ENCODE measurements at places on chromosomes 4 and X.
A peak's percentile ranks its signal among the peaks of the same experiment; 100 is the strongest.

- no peak for DNase-seq
Observed at GRCh38 chr4:88159229-88159725, 838 bp upstream of the ABCG2 start.

- no peak for DNase-seq
Observed at GRCh38 chr4:26871611-26872010, 11.0 kb downstream of the STIM2 start.

DNA sequence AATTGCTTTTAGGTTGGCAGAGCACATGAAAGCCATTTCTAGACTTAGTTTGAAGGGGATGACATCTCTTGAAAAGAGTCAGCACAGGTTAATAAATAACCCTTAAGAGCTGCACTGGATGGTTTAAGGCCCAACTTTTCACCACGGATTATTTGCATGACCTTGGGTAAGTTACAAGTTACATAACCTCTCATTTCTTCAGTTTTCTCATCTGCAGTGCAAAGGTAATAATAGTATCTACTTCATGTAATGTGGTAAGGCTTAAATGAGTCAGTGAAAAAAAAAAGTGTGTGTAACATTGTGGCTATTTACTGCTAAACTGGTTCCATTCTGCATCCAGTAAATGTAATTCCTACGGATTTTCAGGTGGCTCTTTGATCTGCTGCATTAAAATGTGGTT is 715.8 kb downstream of the CCSER1 start:
- DNase-seq: no peak

DNA sequence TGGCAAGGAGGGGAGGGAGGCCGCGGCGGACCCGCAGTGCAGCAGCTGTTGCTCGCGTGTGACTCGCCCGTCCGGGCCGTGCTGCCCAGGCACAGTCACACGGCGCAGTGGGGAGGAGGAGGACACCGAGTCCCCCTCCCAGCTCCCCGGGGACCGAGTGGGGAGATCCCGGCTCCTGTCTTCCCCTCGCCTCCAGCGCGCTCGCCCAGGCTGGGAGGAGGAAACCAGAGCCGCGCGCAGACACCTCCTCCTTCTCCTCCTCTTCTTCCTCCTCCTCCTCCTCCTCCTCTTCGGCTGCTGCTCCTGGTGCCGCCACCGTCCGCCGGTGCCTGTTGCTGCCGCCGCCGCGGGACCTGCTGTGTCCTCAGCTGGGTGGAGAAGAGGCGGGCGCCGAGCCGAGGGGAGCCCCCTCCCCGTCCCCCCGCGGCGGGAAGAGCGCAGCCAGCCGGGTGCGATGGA is at the start of gene TBC1D1:
TSS of gene TBC1D1 (plus strand) at position 284 of the 459 bp plus-strand sequence. CDS start 11,012 bp downstream, outside the sequence.
- peak; percentile 63 for DNase-seq

GRCh38 chr4:173827707-173828106 is 297.7 kb upstream of the HAND2 start:
- DNase-seq: no peak

GRCh38 chr4:52643785-52644244 is 15.3 kb downstream of the USP46 start:
- no peak for DNase-seq

DNA sequence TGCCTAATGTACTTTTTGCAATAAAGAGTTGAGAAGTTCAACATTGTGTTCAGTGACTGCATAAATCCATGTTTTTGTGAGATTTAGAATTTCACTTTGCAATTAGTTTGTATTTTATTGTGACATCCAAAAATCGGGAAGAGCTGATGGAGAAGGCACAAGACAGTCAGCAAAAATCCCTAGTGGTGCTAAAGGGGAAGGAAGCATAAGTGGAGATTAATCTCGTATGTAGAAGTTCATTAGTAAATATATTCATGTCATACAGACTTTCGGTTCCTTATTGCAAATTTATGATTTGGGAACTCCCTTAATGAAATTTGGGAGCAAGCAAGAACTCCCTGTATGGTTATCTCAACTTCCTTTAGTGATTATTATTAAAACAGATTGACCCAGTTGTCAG is 57.8 kb upstream of the SLC39A8 start:
- no peak for DNase-seq

GRCh38 chrX:127908384-127908783 is 143.8 kb downstream of the ACTRT1 start:
- no peak for DNase-seq

DNA sequence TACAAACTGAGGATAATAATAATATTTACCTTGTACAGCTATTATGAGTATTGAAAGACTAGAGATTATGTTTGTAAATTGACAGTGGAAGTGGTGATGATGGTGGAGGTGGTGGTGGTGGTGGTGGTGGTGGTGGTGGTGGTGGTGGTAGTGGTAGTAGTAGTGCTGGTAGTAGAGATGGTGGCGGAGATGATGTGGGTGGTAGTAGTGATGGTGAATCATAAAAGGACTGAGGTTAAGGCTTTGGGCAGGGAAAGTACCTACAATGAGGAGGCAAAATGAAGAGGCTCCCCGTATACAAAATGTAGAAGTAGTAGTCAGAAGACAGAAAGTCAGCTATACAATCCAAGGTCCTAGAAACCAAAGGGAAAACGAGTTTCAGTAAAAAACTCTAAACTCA is 214.1 kb downstream of the BCOR start:
- no peak for DNase-seq

DNA sequence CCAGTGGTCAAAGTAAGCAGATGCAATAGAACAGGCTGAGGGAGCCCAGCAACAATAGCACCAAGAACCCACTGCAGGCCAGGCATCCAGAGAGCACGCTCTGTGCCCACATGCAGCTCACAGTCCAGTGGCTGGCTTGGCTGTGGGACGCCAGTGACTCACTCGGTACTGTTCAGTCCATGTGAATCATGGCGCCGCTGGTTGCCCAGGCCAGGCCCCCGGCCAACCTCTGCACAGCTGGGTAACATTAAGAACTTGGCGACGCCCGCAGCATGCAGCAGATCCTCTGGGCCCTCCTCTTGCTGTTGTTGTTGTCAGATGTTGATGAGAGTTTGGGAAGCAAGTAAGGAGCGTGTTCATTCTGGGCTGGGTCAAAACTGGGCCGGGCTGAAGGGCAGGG is 60.5 kb downstream of the MSX1 start:
- DNase-seq: no peak

- no peak for DNase-seq
Observed at GRCh38 chrX:123738378-123738940, 5.6 kb upstream of the THOC2 start.

DNA sequence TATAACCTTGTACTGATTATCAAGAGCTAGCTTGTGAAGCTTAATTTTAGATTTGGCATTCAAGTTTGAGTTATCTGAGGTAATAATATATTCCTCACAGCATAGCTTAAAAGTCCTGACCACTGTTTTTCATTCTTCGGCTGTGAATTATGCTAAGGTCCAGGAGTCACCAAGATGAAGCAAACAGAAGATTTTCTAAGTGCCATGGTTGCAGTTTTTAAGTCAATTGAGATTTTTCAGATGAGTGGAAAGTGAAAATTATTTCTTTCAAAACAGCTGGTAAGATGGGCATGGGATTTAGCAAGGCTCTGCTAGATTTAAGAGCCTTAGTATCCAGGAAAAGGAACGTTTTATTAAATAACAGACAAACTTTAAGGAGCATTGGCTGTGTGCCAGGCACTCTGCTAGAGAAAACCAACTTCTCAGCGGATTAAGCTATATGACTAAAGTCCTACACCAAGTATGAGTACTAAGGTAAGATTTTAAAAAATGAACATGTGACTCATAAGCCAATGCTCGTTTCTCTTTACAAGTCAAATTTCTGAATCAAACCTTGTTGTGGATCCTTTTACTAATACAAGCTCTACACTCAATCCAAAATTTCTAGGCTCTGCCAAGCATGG is 149.9 kb upstream of the IL15 start:
- DNase-seq: no peak

DNA sequence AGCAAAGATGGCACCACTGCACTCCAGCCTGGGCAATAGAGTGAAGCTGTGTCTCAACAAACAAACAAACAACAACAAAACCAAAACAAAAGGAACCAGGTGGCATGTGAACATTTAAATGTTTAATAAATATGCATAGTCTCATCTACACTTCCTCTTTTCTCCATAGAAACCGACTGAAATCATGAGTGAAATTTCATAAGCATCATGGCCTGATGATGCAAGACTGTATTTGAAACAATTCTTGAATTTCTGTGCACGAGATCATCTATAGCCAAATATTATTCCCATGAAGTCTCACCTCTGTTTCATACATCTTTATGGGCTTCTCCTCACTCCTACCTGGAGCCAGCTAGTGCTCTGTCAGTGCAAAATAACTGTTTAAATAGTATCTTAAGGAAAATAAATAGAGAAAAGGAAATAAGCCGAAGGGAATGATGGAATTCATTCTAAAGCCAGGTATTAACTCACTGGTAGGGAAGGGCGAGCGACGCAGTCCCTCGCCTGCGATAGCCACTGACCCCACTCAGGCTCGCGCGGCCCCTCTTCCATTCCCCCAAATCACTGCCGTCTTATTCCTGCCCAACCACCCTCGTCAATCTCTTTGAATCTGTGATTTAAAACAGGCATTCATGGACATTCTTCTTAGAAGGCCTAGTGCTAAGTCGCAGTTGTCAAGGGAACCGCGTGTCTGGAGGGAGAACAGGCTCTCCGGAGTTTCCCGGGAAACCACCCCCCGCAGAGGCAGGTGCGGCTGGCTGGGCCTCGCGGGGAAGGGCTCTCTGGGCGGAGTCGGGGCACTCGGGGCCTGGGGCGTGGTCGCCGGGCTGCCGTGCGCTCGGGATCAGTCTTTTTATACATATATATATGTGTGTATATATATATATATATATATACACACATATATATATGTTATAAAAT is 52.4 kb upstream of the TRIM2 start:
- DNase-seq: peak; percentile 80

DNA sequence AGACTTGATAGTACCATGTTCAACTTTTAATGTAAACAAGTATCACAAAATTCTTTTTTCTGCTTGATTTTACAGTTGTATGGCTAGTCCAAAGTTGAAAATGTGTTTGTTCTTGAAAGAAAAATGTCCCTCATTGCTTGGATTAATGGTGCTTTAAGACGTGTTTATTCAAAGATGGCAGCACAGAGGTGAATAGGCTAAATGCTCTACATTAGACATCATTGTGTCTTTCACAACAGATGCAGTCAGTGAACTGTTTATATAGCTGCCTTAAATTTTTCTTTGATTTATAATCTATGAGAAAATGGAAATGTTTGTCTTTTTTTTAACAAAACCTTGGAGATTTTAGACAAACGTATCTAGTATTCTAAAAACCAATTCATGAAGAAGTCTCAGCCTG is 137.3 kb downstream of the BMPR1B start:
- no peak for DNase-seq

DNA sequence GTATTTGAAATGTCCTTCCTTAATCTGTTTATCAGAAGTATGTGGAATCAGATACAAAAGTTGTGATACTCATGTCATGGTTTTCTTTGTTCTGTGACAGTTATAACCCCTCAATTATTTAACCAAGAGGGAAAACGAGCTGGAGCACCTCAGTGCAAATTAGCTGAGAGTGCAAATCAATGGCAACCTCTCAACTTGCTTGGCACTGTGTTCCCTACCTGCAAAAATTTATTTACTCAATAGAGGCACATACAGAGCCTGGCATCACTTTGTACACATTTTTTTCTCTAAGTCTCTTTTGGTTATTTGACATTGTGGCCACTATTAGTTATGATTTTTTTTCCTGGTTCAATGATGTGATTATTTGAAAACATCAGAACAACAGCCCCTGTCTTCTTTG is 186.2 kb downstream of the STIM2 start:
- no peak for DNase-seq

- no peak for DNase-seq
Observed at GRCh38 chr4:187422655-187423054, 572.9 kb upstream of the ZFP42 start.

DNA sequence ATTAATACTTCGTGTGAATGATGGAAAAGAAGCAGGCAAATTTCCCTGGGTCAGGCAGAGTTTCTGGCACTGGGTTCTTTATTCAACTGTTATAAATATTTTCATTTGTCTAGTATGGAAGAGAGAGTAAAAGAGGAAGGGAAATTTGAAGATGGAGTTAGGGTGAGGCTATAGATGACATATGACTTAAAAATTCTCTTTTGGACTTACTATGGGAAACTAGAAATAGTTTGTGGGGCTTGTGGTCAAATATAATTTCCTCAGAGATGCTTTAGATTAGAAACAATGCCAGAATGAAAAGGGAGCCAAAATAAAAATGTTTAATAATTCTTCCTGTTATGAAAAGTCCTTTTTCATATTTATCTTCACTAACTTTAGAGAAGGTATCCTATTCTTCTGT is 103.2 kb downstream of the GC start:
- DNase-seq: no peak

DNA sequence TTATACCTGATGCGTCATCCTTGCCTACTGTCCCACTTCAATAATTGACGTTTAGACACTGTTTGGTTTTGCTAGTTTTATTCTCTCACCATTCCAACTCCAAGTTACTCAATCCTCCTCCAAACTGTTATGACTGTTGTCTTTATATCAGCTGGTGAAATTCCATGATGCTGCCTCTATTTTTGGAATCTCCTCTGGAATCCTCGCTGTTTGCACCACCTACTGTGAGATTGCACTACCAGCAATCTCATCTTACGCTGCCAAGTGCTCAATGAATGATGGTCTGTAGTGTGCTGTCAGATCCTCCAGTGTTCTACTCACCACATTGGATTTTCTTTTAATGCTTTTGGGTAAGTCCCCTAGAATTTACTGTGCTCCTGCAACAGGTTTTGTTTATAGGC is 13.2 kb upstream of the PCDH18 start:
- DNase-seq: no peak

DNA sequence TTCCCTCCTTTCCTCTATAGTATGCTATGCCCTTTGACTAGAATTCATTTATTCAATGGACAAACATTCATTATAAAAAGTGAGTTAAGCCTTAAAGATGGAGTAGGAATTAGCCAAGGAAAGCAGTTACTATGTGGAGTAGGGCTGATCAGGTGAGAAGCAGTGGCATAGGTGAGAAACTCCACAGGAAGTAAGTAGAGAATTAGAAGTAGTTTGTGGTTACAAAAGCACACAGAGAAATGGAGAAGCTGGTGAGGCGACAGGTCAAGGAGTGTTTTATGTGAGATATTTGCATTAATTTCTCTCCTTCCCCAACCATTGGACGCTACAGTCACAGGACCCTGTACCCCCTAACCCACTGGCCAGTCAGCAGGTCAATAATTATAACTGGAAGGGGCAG is 30.6 kb downstream of the SETD7 start:
- DNase-seq: no peak

DNA sequence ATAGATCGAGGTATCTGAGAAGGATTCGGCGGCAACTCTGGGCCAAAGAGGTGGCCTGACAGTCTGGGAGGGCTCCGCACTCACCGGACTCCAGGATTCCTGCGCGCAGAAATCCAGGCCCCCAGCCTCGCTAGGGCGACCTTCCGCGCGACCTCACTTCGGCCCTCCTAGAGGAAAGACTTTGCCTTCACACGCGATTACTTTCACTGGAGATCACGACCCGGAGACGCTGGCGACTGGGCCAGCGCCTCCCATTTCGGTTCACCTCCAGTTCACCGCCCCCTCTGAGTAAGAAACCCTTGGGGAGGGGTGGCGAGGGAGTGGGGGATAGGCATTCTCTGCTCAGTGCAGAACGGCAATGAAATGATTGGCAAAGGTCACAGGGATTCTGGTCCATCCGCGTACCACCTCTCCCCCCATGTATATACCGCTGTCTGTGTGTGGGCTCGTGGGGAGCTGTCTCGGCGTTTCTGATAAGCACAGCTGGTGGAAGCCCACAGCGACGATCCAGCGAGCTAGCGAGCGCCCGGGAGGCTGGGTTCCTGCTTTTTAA is 2.5 kb downstream of the POU3F4 start:
- no peak for DNase-seq
